ENCODE measurements at places on chromosomes 6 and 20. TPM values are rescaled to one million over a fixed set of nuclear protein-coding genes. Genes with fewer than 3 reads are reported as not detected.

The GABRR2 gene
- total RNA-seq: 0.25 TPM

GRCh38 chr6:105907301-105907700 is 178.8 kb upstream of the PRDM1 start:
- DNase-seq: no peak

The TOP1 gene
- 20.1 TPM for total RNA-seq

DNA sequence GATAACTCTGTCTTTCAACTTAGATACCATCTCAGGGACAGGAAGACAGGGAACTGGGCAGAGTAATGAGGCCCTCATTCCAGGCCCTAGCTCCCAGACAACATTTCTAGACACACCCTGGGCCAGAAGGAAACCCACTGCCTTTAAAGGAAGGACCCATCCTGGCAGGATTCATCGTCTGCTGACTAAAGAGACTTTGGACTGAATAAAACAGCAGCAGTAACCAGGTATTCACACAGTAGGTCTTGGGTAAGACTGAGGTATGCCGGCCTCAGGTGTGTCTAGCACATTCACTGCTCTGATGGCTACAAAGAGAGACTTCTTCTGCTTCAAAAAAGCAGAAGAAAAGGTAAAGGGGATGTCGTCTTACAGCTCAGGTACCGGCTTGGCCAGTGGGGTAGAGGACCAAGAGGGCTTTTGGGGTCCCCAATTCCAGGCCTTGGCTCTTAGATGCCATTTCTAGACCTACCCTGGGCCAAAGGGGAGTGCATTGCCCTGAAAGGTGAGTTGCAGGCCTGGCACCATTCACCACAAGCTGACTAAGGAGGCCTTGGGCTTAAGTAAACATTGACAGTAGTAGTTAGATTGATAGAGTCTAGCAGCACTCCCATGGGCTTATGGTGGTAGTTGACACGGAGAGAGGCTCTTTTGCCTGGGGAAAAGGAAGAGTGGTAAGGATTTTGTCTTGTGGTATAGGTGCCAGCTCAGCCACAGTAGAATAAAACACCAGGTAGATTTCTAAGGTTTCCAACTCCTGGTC is 13.4 kb downstream of the SNX14 start:
- DNase-seq: peak; percentile 76

DNA sequence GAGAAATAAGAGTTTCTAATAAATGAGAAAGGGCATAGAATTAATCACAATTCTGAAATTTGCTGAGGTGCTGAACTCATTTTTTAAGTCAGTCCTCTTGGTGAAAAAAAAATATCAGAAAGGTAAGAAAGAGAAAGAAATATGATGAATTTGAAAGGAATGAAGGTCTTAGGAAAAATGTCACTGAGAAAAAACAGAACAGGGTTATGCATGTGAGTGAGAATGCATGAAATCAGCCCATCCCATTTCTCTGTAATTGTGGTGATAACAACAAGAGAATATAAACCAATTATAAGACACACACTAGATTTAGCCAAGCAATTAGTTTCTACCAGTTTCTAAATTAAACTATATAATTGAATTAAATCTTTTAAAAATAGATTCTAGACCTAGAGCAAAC is 138.9 kb downstream of the TBX18 start:
- DNase-seq: no peak

The CBLN4 gene
- not detected for total RNA-seq

DNA sequence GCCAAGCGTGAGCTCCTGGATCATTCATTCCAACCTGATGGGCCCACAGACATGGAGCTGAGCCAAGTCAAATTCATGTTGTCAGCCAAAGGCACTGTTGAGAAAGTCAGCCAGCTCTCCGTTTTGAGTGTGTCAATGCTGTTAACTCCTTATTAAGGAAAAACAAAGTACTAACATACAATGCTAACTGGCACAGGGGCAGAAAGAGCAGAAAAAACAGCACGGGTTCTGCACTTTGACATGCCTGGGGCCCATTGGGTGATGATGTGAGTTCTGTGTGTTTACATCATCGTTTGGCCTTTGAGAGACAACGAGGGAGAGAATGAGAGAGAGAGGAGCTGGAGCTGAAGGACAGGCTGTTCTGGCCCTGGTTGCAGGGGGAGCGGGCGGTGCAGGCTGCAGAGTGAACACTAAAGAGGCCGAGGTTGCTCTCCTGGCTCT is 85.9 kb downstream of the SMOC2 start:
- no peak for DNase-seq

The SNAI1 gene
- 8.4 TPM for total RNA-seq

- no peak for DNase-seq
Observed at GRCh38 chr6:151026041-151026663, 160.7 kb downstream of the MTHFD1L start.

DNA sequence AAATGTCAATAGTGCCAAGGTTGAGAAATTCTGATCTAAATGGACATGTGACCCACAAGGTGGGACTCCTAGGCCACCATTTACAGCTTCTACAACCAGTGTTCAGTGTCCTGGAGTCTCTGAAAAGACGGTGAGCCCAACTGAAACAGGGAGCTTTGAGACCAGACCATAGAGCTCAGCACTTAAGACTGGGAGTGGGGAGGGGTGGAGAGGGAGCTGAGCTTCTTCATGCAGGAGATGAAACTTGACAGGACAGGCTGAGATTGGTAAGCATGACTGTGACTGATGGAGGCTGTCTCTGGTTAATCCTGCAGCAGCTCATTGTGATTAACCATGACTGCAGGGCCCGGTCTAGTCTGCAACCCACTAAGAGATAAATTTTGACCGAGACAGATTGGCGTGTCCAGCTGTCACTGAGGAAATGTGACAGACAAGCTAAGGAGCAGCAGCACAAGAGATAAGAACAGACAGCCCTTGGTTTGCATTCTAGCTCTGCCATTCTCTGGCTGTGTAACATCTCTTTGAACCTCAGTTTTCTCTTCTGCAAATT is 1.4 kb upstream of the AAR2 start:
- DNase-seq: no peak

DNA sequence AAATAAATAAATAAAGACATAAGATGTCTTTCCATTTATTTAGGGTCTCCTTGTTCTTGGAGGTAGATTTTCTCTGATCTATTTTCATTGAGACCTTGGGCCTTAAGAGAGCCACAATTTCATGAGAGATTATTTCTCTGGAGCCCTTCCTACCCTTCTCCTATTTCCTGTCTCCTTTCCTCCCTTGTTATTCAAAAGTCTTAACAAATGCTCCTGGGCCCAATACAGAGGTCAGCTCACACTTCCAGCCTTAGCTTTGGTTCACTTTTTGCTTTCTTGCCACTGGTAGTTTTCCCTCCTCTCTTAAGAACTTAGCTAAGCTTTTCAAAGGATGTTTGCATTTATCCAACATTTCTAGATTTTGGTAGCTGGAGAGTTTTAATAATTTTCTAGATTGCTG is 44.0 kb downstream of the PTPRA start:
- no peak for DNase-seq

GRCh38 chr6:9095729-9096128 is 660.4 kb upstream of the SLC35B3 start:
- DNase-seq: no peak

- DNase-seq: peak; percentile 33
Observed at GRCh38 chr20:3658716-3659491, 4.3 kb downstream of the GFRA4 start.

- peak; percentile 39 for DNase-seq
Observed at GRCh38 chr6:165308926-165309731, at the start of gene C6orf118. TSS of gene C6orf118 (minus strand) at chr6:165309605. CDS start at chr6:165309586, 19 bp downstream.

DNA sequence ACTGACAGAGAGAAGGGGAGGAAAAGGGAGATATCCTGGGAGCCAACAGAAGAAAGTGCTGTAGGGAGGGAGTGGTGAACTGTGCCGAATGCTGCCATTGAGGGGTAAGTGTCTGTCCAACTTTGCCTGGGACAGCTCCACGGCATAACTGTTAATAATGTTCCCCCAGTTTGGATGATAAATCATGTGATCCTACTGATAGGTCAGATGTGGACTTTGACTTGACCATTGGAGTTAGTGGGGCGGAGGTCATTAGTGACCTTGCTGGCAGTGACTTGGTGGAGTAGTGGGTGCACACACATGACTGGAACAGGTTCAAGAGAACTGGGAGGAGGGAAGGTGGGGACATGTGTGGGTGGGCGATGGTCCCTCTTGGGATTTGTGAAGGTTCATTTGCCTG is 50.4 kb downstream of the CDH22 start:
- no peak for DNase-seq

The PCNA gene
- 800 TPM for total RNA-seq

DNA sequence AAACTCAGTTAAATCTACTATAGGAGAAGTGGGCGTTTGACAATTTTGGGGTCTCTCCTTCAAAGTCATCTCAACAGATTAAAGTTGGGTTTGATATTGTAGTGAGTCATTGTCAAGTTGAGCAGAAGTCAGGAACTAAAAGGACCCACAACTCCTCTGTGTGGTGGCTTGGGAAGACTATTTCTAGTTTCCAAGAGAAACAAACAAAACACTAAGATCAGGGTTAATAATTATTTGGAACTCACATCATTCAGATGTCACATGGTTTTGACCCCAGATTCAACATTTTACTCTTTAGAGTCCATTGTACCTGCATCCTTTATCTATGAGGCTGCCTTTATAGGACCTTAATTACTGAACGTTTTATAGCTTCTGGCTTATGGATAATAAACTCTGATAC is 45.3 kb upstream of the TINAG start:
- no peak for DNase-seq

- DNase-seq: peak; percentile 86
Observed at GRCh38 chr6:153170511-153170910, 39.4 kb upstream of the RGS17 start.

The BFSP1 gene
- 5.5 TPM for total RNA-seq

The PDE7B gene
- total RNA-seq: 3.5 TPM

The DLK2 gene
- total RNA-seq: 3.4 TPM

DNA sequence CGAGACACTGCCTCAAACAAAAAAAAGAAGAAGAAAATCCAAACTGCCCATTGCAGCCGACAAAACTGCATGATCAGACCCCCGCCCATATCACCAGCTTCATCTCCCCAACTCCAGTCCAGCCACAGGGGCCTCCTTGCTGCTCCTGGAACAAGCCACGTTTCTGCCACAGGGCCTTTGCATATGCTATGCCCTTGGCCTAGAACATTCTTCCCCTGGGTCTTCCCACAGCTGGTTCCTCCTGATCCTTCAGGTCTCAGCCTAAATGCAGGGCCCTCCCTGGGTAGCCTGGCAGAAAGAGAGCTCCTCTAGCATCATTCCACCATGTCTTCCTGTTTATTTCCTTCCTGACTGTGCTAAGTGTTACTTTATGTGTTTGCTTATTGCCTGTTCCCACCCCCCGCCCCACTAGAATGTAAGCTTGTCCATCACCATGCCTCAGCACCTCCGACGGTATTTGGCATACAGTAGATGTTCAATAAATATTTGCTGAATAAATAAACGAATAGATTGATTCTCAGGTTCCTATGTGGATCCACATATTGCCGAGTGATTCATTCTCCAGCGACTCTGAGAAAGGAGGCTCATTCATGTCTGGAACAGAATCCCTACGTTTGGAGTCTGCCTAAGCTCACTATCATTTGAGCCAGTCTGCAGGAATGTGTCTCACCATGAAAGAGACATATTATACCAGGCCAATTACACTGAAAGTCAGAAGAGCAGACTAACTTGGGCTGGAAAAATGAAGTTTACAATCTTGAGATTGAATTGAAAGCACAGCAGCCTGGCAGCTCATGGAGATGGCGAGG is 56.1 kb downstream of the NFATC2 start:
- no peak for DNase-seq

GRCh38 chr6:64054861-64055260 is 419.3 kb downstream of the PHF3 start:
- DNase-seq: peak; percentile 58

DNA sequence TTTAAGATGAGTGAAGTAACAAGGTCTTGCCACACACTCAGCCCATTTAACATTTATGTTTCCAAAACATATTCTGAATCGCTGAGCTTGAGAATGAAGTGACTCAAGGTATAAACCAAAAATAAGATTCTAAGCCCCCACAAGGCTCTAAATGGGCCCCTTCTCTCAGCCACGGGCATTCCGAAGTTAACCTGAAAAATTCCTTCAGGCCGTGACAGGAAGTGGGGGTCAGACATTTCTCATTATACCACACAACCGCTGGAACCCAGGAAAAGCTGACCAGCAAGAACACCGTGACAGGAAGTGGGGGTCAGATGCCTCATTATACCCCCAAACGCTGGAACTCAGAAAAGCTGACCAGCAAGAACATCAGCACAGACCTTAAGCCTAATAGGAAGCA is 247.9 kb downstream of the ERMARD start:
- DNase-seq: peak; percentile 29

- DNase-seq: no peak
Observed at GRCh38 chr20:58853976-58854637, 1.6 kb downstream of the GNAS start.

DNA sequence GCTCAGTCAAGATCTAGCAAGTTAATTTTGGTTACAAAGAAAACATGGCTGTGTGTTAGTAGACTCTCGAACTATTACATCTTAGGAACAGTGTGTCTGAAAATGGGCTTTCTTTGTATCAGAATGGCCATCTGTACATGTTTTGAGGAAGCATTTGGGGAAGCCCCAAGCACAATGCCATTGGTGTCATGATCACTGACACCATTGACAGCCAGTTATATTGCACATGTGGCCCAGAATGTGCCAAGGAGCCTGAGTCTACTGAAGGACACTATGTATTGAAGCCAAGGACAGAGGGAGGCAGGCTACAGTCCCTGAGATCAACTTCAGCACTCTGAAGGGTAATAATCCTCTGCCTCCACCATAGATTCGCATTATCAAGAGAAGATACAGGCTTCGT is 12.6 kb upstream of the FAM50B start:
- DNase-seq: no peak

GRCh38 chr6:136012198-136012887 is 160.8 kb downstream of the PDE7B start:
- DNase-seq: peak; percentile 78

The ENPP5 gene
- total RNA-seq: 0.22 TPM

- DNase-seq: peak; percentile 63
Observed at GRCh38 chr20:433300-433975, 25.3 kb downstream of the RBCK1 start.

The RRAGD gene
- 2.1 TPM for total RNA-seq

DNA sequence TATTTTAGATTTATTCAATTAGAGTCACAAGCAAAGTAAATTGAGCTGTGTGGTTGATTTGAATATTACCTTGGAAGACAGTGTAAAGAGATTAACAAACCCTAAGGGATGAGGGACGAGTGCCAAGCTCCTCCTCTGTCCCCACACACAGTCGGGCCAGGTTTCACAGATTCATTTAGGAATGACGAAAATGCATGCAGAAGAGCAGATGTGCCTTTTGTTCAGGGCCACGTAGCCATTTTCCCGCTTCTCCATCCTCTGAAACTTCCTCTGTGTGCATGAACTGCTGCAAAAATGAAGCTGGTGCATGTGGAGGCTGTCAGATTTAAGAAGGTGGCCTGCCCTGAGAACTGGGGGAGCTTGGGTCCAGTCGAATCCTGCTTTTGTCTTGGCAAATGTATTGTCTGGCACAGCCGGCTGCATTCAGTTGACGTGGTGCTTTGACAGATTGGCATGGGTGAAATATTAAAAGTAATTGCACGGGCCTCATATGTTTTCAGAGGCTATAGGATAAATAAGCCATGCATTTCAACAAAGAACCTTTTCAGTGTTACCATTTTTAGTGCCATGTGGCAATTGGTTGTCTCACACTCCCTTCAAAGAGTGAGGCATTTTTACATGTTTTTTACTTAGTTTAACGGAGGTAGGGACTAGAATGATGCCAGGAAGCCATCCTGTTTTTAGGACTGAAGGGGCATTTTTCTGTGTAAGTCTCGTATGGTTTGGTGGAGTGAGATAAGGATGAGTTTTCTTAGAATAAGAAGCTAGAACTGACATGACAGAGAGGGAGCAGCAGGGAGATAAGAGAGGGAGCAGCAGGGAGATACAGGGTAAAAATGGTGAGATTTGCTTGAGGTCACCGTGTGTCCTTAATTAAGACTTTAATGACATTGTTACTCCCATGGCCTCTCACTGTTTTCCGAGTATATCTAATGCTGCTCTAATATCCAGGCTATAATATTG is 361.1 kb downstream of the NRN1 start:
- no peak for DNase-seq
